ENCODE measurements at places on chromosomes 4 and X.

DNA sequence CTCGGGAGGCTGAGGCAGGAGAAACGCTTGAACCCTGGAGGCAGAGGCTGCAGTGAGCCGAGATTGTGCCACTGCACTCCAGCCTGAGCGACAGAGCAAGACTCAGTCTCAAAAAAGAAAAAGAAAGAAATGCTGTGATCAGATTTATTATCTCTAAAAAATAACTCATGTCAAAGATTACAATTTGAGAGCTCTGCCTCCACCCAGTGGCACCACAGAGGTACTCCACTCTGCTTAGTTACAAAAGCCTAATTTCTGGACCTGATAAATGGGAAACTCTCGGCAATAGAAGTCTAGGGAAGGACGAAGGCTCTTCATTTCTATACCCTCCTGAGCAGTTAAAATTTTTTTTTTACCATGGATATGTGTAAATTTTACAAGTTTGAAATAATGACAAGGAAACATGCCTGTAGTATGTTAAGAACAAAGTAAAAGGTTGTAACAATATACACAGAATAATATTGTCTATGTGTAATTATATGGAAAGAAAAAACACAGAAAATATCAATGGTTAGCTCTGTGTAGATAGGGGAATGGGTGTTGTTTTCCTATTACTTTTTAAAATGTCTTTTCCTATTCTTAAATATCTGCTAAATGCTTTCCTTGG is 149.8 kb downstream of the STIM2 start:
- DNase-seq: peak; percentile 31

GRCh38 chr4:79413886-79414285 is 5.9 kb upstream of the GK2 start:
- DNase-seq: no peak

GRCh38 chrX:47568656-47569295 is 7.8 kb downstream of the ARAF start:
- no peak for DNase-seq

DNA sequence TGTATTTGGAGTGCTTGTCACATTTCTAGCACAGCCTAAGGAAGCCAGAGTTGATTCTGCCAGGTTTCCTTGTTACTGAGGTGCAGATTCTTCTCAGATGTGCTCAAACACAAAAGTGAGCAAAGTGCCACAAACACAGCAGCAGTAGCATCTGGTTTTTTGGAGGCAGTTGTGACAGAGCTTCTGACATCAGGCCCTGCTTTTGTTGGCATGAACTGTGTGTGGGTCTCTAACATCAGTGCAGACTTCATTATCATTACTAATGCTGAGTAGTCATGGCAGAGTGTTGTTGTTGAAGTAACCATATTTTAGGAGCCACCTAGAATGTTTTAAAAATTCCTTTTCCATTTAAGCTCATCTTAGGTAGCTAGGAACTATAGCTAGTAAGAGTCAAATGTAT is 656.6 kb downstream of the ANKRD50 start:
- DNase-seq: no peak

GRCh38 chrX:55709735-55710134 is 7.8 kb upstream of the RRAGB start:
- DNase-seq: no peak

- no peak for DNase-seq
Measured at GRCh38 chr4:38958453-38959190, 73.6 kb downstream of the TMEM156 start.

- no peak for DNase-seq
Measured at GRCh38 chr4:79893456-79893855, 179.6 kb downstream of the ANTXR2 start.

GRCh38 chr4:38728631-38729141 is 54.1 kb downstream of the TLR10 start:
- DNase-seq: no peak

DNA sequence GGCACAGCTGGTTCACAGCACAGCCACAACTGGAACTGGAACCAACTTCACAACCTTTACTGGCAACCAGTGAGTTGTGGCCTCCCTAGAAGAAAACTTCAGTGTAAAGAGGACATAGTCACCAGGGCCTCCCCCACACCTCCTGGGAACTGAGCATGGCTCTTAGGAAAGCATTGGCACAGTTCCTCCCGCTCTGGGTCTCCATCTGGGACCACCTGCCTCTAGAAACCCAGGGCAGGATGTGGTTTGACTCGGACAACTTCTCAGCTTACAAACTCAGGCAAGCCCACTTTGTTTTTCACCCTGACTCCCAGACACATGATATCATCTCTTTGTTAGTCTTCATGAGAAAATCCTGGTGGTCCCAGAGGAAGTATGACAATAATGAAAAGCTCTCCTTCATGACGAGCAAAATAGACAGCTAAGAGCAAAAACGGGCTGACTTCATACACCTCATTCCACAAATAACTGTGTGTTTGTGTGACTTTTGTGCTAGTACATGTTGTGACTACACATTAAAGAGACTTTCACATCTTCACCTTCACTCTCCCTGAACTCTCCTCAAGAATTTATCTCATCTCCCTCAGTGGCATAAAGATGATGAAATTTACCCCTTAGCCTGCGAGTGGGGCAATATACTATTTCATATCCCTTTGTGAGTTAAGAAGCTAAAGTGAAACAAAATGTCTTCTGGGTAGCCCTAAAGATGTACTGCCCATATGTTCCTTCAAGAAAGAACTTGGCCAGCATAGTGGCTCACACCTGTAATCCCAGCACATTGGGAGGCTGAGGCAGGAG is 75.4 kb downstream of the SH3KBP1 start:
- DNase-seq: no peak

GRCh38 chr4:67674098-67674497 is 26.9 kb downstream of the UBA6 start:
- DNase-seq: no peak

- no peak for DNase-seq
Measured at GRCh38 chr4:28966982-28967381, 1753.2 kb upstream of the PCDH7 start.

DNA sequence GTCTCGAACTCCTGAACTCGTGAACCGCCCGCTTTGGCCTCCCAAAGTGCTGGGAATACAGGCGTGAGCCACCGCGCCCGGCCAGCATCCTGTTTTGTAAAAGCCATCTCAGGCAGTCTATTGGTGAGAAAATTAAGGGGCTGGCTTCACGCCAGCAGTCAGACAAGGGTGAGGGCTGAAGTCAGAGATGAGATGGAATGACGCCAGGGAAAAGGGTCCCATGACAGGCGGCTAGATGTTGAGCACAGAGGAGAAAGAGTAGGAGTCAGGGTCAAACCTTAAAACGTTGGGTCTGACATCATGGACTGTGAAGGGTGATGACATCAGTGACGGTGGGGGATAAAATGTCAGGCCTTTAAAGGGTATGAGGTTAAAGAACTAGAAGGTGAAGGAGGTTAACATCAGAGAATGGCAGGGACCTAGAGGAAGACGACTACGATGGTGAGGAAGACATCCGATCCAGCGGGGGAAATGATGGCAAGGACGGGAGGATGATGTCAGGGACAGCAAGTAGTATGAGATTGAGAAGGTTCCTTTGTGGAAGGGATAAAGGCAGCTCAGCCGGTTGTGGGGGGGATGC is 504 bp upstream of the RBM3 start:
- no peak for DNase-seq

GRCh38 chr4:75370576-75370975 is 143.6 kb downstream of the RCHY1 start:
- DNase-seq: no peak

DNA sequence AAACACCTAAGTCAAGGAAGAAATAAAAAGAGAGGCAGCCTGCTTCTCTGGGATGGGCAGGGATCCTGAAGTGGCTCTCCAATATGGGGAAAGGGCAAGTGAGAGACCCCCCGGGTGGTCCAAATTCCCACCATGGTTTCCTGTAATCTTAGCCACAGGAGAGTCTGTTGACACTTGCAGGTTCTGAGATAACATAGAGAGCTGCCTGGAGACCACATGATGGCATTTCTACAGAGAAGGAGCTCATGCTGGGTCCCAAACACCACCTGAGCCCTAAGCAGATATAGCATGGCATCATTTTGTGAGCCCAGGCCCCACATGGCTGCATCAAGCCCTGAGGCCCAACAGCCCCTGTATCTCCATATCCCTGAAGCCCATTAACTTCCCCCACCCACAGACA is 26.1 kb downstream of the PABPC1L2B start:
- DNase-seq: no peak

DNA sequence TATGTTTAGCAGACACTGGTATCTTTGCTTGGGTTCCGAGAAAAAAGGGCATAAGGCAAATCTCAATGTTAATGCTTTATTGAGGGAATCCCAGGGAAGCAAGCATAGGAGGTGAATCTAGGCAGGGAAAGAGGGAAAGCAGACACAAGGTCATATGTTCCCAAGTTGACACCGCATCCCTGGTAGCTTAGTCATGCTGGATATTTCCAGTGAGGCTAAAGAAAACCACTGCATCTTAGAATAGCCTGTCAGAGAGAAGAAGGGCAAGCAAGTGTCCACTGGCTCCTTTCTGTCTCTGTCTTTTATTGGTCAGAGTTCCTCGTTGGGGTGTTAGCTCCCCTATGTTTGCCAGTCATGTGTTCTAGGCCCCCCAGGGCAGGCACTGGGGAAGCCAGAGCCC is 104.7 kb downstream of the NKX6-1 start:
- DNase-seq: no peak

DNA sequence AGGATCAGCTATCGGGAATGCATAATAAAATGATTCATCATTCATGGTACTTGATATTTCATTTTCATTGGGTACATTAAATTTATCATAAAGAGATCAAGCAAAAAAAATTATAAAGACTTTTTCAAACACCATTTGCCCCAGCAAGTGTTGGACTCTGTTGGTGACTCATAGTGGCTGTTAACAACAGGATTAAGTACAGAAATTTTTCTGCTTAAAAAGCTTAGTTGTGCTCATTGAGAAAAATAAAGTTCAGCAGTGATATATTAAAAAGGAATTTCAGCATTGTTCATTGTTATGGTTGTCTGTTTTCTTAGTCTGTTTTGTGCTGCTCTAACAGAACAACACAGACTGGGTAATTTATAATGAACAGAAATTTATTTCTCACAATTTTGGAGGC is 86.2 kb upstream of the PCDH10 start:
- no peak for DNase-seq

DNA sequence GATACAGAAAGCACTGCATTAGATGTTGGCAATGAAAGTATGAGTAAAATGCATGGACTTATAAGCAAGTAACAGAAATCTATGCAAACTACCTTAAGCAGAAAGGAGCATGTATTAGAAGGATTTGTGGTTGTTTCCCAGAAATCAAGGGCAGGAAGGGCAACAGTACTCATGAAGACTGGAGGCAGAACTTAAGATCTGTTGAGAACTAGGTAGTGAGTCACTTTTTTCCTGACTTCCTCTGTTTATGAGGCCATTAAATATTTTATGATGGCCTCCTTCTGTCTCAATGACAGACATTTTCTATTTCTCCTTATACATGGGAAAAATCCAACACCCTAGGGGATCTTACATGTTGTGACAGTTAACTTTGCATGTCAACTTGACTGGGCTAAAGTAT is 398.2 kb downstream of the MID1IP1 start:
- no peak for DNase-seq

DNA sequence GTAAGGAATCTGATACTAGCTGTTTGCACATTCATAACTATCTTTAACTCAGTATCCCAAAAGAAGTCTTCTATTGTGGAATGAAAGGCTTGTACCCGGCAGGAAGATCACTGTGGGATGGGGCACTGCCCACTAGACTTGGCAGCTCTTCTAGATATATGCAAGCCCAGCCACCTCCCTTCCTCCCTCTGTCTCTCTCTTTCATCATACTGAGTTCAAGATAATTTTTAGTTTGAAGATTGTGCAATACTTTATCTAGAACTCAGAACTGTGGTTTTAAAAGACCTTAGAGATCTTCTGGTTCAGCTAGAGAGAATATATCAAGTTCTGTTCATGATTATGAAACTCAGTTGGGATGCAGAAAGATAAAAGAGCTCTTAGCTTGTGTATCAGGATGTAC is 22.5 kb upstream of the GPR34 start:
- DNase-seq: no peak

DNA sequence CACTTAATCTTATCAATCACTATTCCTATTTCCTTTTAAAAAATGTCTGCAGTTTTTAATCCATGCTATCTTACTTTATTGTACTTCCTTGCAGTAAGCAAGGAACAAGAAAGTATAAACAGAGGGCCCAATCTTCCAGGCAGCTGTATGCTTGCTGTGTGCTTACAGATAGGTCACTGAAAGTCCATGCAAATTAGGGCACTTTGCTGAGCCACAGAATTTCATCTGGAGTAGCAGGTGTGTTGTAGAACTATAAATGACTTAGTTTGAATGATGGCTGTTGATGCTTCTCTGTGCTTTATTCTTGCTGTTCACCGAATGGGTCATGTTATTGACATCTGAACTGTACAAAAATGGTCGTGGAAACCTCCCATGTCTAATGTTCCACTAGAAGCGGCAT is 154.6 kb downstream of the ATOH1 start:
- no peak for DNase-seq

DNA sequence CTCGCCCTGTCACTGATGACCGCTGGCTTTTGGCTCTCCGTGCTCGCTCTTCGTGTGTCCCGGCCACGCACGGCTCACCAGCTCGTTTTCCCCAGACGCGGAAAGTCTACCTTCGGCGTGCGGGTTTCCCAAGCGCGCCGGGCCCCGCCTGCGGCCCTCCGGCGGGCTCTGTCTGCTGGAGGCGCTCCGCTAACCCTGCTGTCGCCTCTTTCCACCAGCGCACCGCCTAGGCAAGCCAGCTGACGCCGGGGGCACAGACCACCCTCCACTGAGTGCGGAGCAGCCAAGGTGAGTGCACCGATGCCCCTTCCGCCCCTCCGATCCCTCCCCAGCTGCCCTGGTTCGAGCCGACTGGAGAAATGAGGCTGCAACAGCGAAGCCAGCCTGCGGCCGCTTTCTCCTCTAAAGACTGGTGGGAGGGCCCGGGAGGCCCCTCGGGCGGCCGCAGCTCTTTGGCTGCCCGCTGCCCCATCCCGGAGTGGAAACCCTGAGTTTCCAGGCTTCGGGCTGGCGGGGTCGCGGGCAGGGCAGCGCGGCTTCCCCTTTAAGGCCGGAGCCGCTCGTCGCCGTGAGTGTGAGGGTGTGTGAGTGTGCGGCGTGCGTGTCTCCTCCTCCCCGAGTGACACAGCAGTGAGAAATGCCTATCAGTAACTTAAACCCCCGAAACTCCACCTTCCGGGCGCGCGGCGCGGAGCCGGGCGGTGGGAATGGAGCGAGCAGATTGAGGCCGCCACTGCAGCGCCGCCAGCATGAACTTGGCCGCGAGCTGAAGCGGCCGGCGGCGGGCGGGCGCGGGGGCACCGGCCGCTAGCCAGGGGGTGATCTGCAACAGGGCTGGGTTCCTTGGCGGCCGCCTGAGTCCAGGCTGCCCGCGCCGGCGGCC is at the start of gene MAMLD1:
MAMLD1 (plus strand) TSS at position 719 of the 883 bp plus-strand sequence. CDS start 82,200 bp downstream, outside the sequence.
- DNase-seq: no peak

DNA sequence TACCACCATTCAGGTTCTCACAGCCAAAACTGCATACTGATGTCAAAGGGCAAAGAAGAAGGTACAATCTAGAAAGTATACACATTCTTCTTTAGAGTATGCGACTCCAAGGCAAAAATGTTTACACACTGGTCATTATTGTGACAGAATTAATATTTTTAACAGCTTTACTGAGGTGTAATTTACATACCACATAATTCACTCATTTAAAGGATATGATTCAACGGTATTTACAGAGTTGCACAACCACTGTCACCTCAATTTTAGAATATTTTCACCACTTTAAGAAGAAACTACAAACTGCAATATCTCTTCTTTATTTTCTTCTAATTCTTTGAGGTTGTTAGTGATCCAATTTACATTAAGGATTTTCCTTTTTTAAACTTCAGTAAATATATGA is 325.4 kb upstream of the SMIM31 start:
- no peak for DNase-seq

- no peak for DNase-seq
Measured at GRCh38 chr4:36053930-36054329, 190.4 kb downstream of the ARAP2 start.

Measured in stimulated activated CD8-positive, alpha-beta memory T cell treated with anti-CD3 and anti-CD28 coated beads, Interleukin-4, amount 100 ng/mL, for 1 hour (primary cell).